ENCODE measurements at places on chromosomes 2 and 18. TPM values are rescaled to one million over a fixed set of nuclear protein-coding genes. Genes with fewer than 3 reads are reported as not detected.

DNA sequence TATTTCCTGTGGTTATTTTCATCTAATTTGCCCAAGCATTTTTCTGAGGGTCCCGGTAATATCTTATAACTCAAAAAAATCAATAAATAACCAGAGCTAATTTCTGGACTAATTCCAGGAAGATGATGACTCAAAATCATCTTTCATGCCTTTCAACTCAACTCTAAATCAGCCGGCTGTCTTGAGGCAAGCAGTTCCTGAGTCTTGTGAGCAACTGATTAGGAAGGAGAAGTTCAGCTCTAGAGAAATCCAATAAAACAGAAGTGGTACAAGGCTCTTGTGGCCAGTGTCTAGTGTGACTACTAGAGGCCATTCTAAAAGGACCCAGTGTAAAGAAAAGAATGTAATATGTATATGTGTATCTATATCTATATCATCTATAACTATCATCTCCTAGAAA is 890.4 kb downstream of the TRIB2 start:
- H3K4me1 ChIP-seq: no peaks in the 10 kb centered on the region
- no peak for DNase-seq
- H3K27ac ChIP-seq: no peak overlapping the region
- H3K36me3 ChIP-seq: no peaks in the 10 kb centered on the region

DNA sequence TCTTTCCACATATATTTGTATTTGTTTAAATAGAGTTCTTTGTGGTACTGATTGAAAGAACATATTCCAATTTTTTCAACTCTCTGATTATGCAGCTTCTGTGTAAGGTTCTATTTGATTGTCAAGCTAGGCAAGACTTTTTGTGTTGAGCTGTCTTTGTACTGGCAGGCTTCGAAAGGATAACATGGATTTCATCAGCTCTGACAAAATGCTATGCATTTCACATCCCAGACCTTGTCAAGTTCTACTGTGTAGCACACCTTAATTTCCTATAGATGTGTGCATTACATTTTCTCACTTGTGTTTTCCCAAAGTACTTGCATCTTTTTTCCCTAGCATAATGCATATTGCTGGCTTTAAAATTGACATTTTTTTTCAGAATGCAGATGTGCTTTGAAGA is 555.0 kb upstream of the GYPC start:
- no peak for DNase-seq
- no peaks in the 10 kb centered on the region for H3K27me3 ChIP-seq
- H3K4me3 ChIP-seq: no peak overlapping the region
- H3K27ac ChIP-seq: no peak overlapping the region
- no peaks in the 10 kb centered on the region for H3K36me3 ChIP-seq
- H3K4me1 ChIP-seq: no peaks in the 10 kb centered on the region

DNA sequence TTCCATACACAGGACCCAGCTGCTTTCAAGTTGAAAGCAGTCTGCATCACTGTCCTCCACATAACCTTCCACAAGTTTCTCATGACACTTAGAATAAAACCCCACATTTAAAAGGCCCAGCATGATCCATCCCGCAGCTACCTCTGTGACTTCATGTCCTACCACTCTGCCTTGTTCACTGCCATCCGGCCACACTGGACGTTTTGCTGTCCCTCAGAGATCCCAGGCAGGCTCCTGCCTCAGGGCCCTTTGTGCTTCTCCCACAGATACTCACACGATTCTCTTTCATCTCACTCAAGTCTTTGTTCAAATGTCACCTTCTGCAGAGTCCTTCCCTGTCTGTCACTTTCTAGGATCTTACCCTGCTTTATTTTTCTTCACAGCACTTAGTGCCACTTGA is 232.9 kb upstream of the BOD1L2 start:
- no peaks in the 10 kb centered on the region for H3K27me3 ChIP-seq
- no peaks in the 10 kb centered on the region for H3K4me1 ChIP-seq
- no peak overlapping the region for H3K4me3 ChIP-seq

- no peaks in the 10 kb centered on the region for H3K27me3 ChIP-seq
- H3K27ac ChIP-seq: no peak overlapping the region
- no peak for DNase-seq
- H3K36me3 ChIP-seq: no peaks in the 10 kb centered on the region
- H3K4me1 ChIP-seq: no peaks in the 10 kb centered on the region
Observed at GRCh38 chr2:142286618-142287017, 155.8 kb upstream of the LRP1B start.

- no peaks in the 10 kb centered on the region for H3K4me1 ChIP-seq
- H3K4me3 ChIP-seq: no peak overlapping the region
- no peak for DNase-seq
- H3K27ac ChIP-seq: no peak overlapping the region
- H3K27me3 ChIP-seq: no peaks in the 10 kb centered on the region
Observed at GRCh38 chr2:26526589-26526988, 48.7 kb upstream of the OTOF start.

GRCh38 chr18:40907842-40908241 is 1047.2 kb upstream of the PIK3C3 start:
- no peaks in the 10 kb centered on the region for H3K36me3 ChIP-seq
- no peak overlapping the region for H3K4me3 ChIP-seq
- no peaks in the 10 kb centered on the region for H3K4me1 ChIP-seq
- no peak for DNase-seq
- no peak overlapping the region for H3K27ac ChIP-seq

GRCh38 chr2:158796652-158797051 is 1.5 kb downstream of the DAPL1 start:
- no peak overlapping the region for H3K27ac ChIP-seq
- DNase-seq: no peak
- no peak overlapping the region for H3K4me3 ChIP-seq
- H3K4me1 ChIP-seq: peaks cover 4% of the 10 kb centered on the region
- no peaks in the 10 kb centered on the region for H3K36me3 ChIP-seq
- peaks cover 13% of the 10 kb centered on the region for H3K27me3 ChIP-seq

GRCh38 chr2:233000886-233001750 is 11.9 kb downstream of the NGEF start:
- H3K4me3 ChIP-seq: no peak overlapping the region
- H3K36me3 ChIP-seq: no peaks in the 10 kb centered on the region
- H3K4me1 ChIP-seq: no peaks in the 10 kb centered on the region
- peaks cover 2% of the 10 kb centered on the region for H3K27me3 ChIP-seq
- no peak overlapping the region for H3K27ac ChIP-seq

DNA sequence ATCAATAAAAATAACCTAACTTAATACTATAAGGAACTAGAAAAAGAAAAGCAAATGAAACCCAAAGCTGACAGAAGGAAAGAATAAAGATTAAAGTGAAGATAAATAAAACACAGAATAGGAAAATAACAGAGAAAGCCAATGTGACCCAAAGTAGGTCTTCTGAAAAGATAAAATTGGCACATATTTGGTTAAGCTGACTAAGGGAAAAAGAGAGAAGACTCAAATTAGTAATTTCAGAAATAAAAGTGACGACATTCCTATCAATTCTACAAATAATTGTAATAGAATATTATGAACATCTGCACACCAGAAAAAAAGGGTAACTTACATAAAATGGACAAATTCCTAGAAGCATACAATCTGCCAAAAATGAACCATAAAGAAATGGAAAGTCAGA is 30.2 kb downstream of the ROCK1 start:
- no peak overlapping the region for H3K27ac ChIP-seq
- no peak for DNase-seq
- peaks cover 14% of the 10 kb centered on the region for H3K36me3 ChIP-seq
- no peaks in the 10 kb centered on the region for H3K27me3 ChIP-seq

Gene VIL1
- not detected for total RNA-seq

Gene SULT6B1
- not detected for total RNA-seq

Gene CCDC148
- total RNA-seq: 0.29 TPM

Measured in activated CD4-positive, alpha-beta memory T cell treated with anti-CD3 and anti-CD28 coated beads for 36 hours (primary cell).